Activated naive CD4-positive, alpha-beta T cell treated with anti-CD3 and anti-CD28 coated beads, Interleukin-2, amount 50 U/mL, for 16 hours (primary cell): ENCODE measurements at places on chromosomes 13 and 19.
A peak's percentile ranks its signal among the peaks of the same experiment; 100 is the strongest.

DNA sequence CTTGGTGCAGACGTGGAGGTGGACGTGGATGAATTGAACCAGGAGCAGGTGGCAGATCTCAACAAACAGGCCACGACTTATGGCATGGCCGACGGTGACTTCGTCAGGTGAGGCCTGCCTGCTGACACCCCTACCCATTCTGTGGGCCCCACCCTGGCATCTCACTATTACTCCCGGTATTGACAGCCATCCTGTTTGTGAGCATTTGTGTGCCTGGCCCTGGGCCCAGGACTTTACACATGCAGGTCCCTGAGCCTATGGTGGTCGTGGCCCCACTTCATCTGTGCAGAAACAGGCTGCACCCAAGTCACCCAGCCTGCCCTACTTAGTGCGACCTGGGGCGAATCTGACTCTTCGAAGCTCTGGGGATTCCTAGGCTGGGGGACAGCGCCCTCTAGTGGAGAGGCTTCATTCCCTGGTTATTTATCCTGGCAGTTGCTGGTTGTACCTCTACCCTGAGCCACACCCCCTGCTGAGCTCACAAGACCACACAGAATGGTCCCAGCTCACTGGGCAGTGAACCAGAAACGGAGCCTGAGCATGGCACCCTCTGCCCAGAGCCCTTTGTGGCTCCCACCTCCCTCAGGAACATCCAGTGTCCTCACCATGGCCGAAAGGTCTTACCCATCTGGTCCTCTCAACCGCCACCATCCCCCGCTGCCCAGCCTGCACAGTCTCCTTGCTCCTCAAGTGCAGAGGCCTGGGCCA, 16.9 kb downstream of the ZNF296 start:
- peak; percentile 80 for DNase-seq

GRCh38 chr13:84821261-84821660, 939.0 kb upstream of the SLITRK1 start:
- DNase-seq: no peak

GRCh38 chr13:32548837-32549236, 10.2 kb upstream of the N4BP2L2 start:
- no peak for DNase-seq

DNA sequence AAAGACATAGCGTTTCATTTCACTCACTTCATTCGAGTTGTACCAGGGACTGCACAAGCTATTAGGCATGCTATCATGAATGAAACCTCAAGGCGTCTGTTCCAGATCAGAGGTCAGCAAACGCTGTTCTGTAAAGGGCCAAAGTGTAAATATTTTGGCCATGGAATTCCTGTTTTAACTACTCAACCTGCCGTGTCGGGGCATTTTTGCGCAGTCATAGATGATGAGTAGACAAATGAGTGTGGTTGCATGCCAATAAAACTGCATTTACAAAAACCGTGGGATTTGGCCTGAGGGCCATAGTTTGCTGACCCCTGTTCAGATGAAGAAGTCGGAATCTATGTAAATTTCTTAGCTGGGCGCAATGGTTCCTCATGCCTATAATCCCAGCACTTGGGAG, 6.5 kb downstream of the INSR start:
- no peak for DNase-seq

- DNase-seq: no peak
Observed at GRCh38 chr19:17327068-17327653, 7.5 kb downstream of the ANO8 start.

DNA sequence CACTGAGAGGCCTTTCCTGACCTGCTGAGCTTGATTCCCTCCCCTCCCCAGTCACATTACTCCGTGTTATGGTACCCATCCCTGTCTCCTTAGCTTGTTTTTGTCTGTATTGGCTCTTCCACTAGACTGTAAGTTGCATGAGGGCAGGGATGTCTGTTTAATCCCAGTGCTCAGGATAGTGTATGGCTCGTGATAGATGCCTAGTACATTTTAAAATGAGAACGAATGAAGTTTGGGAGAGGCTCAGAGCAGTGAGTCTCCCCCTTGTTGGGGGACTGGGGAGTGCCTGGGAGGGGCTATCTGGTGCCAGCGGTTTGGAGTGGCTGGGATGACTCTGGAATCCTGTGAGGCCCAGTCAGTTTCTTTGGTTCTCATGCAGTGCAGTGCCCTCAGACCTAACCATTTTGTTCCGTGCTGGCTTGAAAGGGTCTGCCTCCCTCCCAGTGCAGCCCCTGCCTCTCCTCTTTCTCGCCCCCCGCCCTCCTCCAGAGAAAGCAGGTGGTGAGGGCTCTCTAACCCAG, 35.5 kb downstream of the ACTN4 start:
- no peak for DNase-seq

DNA sequence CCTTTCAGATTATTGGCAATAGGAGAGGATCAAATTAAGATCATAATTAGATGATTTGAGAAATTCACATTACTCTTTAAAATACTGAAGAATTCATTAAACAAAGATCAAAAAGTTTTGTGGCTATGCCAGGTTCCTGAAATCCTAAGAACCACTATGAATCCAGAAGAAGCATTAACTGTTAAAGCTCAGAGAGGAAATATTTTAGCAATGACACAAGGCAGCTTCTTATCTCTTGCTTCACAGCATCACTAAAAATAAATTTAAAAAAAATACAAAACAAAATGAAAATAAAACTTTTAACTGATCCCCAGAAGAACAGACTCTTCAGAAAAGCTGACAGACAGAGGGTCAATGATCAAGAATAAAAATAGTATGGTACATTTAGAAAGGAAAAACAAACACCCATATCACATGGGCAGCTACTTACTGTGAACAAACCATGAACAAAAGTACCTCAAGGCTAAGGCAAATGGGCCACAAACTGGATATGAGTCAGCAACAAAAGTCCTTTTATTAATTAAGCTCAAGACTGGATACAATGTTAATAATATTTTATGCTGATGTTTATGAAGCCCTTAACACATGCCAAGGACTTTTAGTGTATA, 19.6 kb downstream of the RNF6 start:
- DNase-seq: no peak

- no peak for DNase-seq
Observed at GRCh38 chr13:59865398-59865797, 298.3 kb downstream of the DIAPH3 start.
